Frontal cortex (tissue), 4 donors: ENCODE measurements at places on chromosomes 2 and 18. TPM values are rescaled to one million over a fixed set of nuclear protein-coding genes. Genes with fewer than 3 reads are reported as not detected.

The EDAR gene
- total RNA-seq = under 0.01 TPM

- DNase-seq = peak; percentile 17
Observed at GRCh38 chr18:75638776-75639471, 211.4 kb upstream of the SMIM21 start.

DNA sequence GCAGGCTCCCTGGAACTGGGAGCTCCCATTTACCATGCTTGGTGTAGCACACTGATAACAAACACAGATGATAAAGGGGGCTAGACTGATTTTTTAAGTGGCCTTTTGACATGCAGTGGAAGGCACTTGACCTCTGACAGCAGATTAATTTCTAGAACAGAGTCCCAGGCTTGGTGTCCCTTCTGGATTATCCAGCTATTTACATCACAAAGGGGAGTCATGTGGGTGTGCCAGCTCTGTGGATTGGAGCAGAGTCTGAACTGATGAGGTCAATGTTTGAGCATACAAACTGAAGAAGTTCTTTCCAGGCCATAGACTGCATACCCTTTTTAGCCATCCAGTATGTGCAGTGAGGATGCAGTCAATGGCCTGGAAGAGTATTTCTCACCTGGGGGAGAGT lies 31.5 kb upstream of the SIX2 start:
- DNase-seq = no peak

- DNase-seq = no peak
Observed at GRCh38 chr18:24234330-24234729, 95.5 kb downstream of the CABYR start.

The FSHR gene
- total RNA-seq = not detected

GRCh38 chr2:37020212-37020886 lies 54.0 kb upstream of the STRN start:
- no peak for DNase-seq

- no peak for DNase-seq
Observed at GRCh38 chr2:85395912-85396475, 14.2 kb downstream of the CAPG start.

- no peak for DNase-seq
Observed at GRCh38 chr18:68925268-68925667, 127.4 kb downstream of the CCDC102B start.

- DNase-seq = no peak
Observed at GRCh38 chr2:143960177-143960576, 559.7 kb downstream of the ZEB2 start.

The LOXHD1 gene
- 0.41 TPM for total RNA-seq

DNA sequence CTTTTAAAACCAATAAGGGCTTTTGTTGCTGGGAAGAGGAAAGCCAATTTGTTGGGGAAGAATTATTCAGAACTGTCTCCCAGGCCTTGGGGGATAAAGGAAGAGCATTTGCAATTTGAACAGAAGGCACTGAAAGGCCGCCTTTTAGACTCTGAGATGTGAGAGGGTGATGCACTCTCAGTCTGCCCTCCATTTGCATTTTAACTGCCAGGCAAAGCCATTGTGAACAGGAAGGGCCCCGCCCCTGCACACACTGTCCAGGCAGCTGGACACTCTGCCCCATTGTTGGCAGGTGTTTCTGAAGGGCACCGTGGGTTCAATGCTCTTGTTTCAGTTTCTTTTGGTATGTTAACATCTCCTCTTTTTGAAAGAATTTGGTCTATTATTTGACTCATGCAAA lies 169.5 kb upstream of the COPS8 start:
- DNase-seq = no peak

The IL1RL2 gene
- total RNA-seq = 0.82 TPM

The UNC80 gene
- 9.4 TPM for total RNA-seq

DNA sequence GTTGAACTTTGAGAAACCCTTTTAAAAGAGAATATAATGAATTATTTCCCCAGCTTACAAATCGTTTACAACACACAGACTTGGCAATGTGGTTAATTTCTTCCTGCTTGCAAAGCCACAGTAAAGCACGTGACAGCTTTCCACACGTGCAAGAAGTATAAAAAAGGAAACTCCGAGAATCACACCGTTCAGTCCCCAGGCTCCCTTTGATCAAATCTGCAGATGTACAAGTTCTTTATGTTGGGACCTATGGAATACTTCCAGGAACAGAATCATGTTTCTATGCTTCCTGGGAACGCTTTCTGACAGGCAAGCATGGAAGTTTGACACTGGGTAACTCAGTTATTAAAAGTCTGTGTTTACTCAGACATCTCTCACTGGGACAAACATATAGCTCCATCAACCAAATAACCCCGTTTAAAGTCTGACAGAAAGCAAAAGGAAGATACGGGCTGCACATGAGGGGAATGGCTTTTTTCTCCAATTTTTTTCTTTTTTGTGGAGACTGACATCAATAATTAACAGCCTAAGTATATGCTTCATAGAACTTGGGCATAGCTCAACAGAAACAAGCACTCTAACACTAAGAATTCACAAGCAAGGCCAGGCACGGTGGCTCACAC lies 134.8 kb downstream of the EIPR1 start:
- DNase-seq = no peak

The CFAP65 gene
- 0.82 TPM for total RNA-seq

DNA sequence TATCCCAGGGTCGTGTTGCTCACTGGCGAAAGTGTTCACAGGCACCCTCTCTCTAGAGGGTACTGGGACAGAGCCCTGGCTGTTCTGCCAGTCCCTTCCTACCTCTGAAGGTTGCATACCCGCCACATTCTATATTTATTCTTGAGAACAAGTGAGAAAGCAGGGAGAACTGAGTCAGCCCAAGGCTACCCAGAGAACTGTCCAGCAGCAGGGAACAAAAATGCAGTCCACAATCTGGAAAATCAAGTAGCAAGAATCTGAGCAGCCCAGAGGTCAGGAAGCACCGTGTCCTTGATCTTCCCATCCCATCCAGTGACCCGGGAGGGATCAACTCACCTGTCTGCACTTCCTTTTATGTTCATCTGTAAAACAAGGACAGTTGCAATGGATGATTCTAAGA lies 164.1 kb downstream of the FBXO15 start:
- DNase-seq = no peak
